ENCODE measurements at places on chromosomes 5 and 9. TPM values are rescaled to one million over a fixed set of nuclear protein-coding genes. Genes with fewer than 3 reads are reported as not detected.

Gene EPB41L4B
- total RNA-seq = not detected

Gene CER1
- total RNA-seq = not detected

GRCh38 chr5:154325566-154325965 lies 120.2 kb upstream of the SAP30L start:
- DNase-seq = no peak

- no peak for DNase-seq
Observed at GRCh38 chr5:93674138-93674537, 67.3 kb downstream of the POU5F2 start.

- no peak for DNase-seq
Observed at GRCh38 chr5:145989428-145989827, 53.0 kb downstream of the SH3RF2 start.

- no peak for DNase-seq
Observed at GRCh38 chr5:132266031-132266835, 8.7 kb downstream of the PDLIM4 start.

DNA sequence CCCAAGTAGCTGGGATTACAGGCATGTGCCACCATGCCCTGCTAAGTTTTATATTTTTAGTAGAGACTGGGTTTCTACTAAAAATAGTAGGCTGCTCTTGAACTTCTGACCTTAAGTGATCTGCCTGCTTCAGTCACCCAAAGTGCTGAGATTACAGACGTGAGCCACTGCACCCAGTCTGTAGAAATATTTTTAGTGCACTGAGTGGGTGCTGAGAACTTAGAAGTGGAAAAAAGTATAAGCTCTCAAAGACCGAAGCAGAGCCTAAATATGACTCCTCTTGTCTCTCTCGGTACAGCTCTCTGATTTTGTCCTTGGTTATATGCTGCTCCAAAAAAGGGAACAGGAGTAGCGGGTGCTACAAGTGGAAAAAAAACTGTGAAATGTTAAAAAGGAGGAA lies 353.8 kb upstream of the IZUMO3 start:
- DNase-seq = no peak

DNA sequence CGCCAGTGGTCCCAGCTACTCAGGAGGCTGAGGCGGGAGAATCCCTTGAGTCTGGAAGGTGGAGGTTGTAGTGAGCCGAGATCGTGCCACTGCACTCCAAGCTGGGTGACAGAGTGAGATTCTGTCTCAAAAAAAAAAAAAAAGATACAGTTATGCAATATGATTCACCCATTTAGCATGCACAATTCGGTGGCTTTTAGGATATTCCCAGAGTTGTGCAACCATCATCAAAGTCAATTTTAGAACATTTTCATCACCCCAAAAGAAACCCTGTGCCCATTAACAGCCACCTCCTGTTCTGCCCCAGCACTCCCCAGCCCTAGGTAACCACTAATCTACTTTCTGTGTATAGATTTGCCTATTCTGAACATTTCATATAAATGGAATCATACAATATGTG lies 4.3 kb upstream of the DHFR start:
- no peak for DNase-seq

DNA sequence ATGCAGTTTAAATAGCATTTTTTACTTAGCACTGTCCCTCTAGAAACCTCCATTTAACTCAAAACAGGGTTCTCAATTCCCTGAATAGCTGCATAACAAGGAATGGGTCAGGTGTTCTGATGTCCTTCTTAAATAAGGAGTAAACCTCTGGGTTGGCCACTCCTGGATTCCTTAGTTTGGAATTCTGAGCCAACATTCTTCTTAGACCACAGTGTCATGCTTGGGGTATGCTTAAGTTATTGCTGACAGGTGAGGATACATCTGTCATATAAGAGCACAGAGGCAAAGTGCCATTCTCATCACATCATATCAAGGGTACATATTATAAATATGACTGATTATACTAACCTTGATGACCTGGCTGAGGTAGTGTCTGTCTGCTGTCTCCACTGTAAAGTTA lies 179.9 kb upstream of the SEMA6A start:
- no peak for DNase-seq

DNA sequence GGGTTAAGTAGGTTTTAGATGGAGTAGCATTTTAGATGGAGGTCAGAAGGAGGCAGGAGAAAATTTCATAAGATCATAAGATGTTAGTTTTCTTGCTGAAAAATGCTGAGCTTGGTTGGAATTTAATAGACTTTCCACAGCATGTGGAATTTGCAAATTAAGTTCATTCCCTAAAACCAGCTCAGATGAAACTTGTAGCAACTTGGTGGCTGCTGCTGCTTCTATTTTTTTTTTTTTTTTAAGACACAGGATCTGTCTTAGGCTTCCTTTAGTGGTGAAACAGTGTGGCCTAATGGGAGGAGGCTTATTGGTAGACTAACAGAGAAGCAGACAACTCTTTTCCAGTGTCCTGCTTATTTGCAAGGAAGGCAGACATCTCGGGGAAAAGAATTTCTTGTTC lies 154.5 kb downstream of the AOPEP start:
- DNase-seq = no peak

GRCh38 chr5:115586525-115587146 lies 15.6 kb downstream of the TICAM2 start:
- no peak for DNase-seq

GRCh38 chr9:73200694-73201452 lies 49.2 kb downstream of the ANXA1 start:
- DNase-seq = no peak

DNA sequence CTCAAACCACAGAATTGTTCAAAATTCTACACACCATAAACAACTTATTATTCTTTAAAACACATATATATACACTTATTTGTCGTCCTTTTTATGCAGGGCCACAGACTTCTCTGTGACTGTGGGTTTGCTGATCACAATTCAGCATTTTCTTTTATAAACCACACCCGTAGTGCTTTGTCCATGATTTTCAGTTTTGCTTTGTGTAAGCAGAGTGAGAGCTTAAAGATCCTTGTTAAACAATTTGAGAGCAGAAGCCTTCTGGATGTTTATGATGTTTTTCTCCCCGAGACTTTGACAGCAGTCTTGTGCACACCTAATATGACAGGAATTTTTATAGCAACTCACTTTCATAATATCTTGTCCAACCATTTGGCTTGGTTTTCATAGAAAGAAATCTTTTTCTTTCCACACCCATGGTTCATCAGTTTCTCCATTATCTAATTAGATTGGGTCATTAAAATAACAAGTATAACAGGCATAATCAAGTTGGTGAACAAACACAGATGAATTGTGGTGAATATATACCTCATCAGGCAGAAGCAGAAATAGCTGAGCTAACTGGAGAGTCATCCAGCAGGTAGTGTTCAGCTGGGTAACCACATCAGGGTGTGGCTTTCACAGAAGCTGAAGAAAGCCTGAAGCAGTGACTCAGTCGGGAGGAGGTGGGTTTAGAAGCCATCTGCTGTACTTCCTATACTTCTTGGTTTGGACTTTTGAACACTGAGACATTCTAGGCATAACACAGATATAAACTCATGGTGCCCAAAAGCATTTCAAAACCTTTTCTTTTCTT lies 232.8 kb downstream of the DOCK8 start:
- DNase-seq = peak; percentile 86

DNA sequence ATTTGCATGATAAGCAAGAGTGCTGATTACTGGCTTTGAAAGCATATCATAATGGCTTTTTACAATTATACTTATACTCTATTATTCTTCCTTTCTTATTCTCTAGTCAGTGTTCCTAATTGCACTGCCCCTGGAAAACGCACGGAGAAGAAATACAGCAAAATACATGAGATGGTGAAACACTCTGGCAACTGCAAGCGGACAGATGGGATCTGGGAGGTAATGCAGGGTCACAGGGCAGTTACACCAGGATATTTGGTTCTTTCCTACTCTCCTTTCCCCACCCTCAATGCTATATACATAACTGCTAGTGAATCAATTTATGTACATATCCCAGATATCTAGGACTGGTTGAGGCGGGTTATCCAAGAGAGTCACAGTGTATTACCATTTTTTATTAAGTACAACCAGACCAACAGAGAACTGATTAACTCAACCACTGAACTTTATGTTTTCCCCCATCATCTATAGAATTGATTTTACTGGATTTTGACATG lies 423.7 kb downstream of the ZSWIM6 start:
- no peak for DNase-seq

DNA sequence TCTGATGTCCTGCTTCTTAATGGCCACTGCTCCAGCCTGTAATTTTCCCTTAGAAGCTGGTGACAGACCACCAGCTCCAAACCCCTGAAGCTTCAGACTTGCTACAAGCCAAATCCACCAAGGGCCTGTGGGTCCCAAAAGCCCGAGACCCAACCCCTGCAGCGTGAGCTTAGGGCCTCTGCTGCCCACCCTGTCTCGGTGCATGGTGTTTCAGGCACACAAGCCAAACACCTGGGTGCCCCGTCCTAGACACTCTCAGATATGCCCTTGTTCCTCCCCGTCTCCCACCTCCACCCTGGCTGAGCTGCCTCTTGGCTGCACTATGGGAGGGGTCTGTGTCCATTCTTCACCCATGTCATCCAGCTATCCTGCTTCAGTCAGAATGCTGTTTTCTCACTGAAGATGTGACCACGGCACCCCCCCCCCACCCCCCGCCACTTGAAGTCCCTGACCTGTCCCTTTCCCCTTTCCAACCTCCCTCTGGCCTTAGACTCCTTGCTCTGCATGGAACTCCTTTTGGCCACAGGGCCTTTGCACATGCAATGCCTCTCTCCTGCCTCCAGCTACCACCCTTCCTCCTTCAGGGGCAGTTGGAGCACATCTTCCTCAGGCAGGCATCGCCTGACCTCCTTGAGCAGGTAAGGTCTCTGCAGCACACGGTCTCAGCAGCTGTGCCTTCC lies 55.8 kb downstream of the ZNF354C start:
- DNase-seq = no peak

GRCh38 chr9:266228-266627 lies 51.6 kb downstream of the DOCK8 start:
- no peak for DNase-seq

GRCh38 chr9:85027870-85028269 lies 358.3 kb downstream of the NTRK2 start:
- DNase-seq = no peak

DNA sequence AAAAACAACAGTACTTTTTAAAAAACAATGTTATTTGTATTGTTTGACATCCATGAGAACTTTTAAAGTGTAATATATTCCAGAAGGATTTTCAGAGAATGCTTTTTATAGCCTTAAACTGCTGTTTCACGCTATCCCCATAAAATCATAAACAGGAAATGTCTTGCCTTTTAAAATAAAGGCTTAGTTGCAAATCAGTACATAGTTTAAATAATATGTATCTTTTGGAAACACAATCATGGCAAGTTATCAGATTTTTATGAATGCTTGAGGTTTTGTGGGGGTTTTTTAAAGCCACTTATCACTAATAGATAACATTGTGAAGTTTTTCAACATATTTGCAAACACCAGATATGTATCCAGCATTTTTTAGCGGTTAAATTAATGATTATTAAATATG lies 37.2 kb upstream of the F2RL2 start:
- no peak for DNase-seq

All from activated CD4-positive, alpha-beta T cell treated with anti-CD3 and anti-CD28 coated beads, Interleukin-2, amount 10 ng/mL, durations not matched to agents 7 days and 5 days (primary cell).